ENCODE measurements at places on chromosomes 5 and 9.

DNA sequence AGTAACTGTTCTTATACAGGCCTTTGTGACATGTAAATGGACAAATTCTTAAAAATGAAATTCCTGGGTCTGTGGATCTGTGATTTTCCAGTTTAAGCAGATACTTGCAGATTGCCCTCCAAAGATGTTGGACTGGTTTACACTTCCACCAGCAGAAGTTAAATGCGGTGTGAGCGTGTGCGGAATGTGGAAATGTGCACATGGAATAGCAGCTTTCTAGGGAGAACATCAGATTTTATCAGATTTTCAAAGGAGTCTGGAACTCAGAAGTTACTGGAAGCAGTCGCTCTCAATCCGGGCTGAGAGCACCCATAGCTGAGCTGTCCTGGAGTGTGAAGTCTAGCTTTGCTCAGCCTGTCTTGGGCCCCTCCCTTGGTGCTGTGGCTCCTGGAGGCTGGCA, 97.4 kb downstream of the PPARGC1B start:
- DNase-seq: no peak

- DNase-seq: no peak
Observed at GRCh38 chr9:129097671-129098306, 12.8 kb downstream of the CRAT start.

GRCh38 chr5:29744618-29745017, 1448.9 kb upstream of the CDH6 start:
- no peak for DNase-seq

- no peak for DNase-seq
Observed at GRCh38 chr5:173699966-173700365, 83.5 kb upstream of the BOD1 start.

DNA sequence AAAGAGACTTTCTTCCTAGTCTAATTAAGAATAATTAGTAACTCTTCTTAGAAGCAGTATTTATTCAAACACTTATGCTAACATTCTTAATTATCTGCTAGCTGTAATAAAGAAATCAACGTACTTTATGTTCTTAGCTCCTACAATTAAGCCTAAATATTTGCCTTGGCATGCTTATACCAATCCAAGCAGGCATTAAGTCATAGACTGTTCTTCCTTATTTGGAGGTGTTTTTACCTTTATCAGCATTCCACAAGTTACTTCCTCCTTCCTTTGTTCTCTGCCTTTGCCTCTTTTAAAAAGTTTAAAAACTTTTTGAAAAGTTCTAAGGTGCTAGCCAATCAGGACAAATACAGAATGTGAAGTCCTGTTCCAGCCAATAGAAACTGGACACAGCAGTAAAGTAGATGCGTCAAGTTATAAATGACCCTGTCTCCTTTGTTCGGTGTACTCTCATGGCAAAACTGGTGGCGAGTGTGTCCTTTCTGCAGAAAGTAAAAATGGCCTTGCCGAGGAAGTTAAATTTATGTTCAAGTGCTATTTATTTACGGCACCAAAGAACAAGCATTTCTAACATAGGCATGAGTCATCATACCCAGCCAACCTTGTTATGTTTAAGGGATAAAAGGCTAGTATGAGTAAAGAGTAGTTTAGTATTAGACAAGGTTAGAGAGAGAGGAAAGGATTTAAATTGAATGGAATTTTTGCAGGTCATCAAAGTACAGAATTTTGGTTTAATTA, 58.6 kb downstream of the GPBP1 start:
- no peak for DNase-seq

DNA sequence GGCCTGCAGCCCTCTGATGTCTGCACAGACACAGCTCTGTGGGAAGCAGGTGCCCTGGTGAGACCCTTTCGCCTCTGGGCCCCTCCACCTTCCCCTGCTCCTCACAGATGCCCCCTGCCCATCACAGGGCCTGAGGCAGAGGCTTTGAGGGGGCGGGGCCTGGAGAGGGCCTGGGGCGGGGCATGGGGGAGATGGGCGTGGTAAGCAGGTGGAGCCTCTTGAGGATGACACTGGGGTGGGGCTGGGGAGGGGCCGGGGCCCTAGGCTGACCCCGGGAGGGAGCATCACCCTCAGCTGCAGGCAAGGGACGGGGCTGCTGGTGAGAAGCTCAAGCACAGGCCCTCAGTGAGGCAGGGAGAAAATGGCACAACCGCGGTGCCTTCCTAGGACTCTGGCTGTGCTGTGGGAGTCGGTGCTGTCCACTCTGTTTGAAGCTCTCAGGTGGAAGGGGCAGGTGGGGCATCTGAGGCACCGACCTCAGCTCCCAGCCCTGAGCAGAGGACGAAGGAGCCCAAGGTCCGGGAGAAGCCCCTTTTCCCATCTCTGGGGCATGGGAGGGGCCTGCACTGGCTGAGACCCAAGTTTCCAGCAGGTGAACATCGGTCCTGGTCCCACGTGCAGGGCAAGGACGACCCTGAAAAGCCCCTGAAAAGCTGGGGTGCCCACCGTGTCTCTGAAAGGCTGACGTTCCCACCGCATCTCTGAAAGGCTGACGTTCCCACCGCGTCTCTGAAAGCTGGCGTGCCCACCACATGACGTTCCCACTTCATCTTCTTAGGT, 17.5 kb upstream of the SLC9A3 start:
- no peak for DNase-seq

DNA sequence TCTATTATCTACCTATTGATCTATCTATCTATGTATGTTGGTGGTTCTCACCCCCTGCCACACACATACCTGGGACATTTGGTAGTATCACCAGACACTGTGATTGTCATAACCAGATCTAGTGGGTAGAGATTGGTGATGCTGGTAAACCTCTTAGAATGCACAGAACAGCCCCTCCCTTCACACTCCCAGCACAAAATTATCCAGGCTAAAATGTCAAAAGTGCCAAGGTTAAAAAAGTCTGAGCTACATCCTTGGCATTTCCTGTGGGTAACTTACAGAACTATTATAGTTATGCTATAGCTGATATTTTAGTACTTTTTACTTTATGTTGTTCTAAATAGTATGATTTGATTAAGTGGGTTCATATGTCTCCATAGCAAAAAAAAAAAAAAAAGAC, 151.0 kb downstream of the FER start:
- no peak for DNase-seq

DNA sequence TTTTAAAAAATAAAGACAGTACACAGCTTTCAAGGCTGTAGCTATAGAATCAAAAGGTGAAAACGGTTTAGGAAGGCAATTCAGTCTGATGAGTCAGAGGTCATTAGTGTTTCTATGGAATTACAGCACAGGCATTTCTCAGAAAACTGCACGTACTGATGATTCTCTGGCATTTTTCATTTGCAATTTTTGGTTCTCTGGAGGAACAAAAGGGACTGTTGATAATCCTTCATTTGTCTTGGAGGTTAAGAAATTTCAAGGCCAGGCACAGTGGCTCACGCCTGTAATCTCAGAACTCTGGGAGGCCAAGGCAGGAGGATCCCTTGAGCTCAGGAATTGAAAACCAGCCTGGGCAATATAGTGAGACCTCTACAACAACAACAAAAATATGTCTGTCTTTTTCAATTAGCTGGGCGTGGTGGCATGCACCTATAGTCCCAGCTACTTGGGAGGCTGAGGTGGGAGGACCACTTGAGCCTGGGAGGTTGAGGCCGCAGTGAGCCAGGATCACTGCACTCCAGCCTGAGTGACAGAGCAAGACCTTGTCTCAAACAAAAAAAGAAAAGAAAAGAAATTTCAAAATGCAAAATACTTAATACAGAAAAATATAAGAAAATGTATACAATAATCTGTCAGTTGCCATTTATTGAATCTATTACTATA, 27.3 kb downstream of the NR6A1 start:
- DNase-seq: no peak

GRCh38 chr5:142551338-142552067, 134.4 kb downstream of the FGF1 start:
- DNase-seq: no peak

GRCh38 chr9:93059011-93059714, 662 bp downstream of the SUSD3 start:
- no peak for DNase-seq

- DNase-seq: no peak
Observed at GRCh38 chr5:109324931-109325330, 84.8 kb downstream of the PJA2 start.

- DNase-seq: no peak
Observed at GRCh38 chr5:72295539-72295938, 24.5 kb downstream of the MRPS27 start.

DNA sequence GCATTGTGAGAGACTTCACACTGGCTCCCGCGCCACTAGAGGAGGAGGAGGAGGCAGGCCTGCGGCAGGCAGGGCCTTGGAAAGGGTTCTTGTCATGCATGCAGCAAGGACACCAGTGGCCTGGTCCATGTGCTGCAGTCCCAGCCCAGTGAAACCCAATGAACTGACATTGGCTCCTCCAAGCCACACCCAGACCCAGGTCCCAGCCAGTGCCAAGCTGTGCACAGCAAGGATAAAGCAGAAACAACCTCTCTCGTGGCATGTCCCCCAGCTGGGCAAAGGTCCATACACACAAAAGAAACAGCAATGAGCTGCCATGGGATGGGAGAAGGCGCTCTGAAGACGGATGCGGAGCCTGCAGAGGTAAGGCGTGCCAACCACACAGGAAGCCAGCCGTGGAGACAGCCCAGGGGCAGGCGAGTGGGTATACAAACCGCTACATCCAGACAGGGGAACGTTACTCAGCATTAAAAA, 89.2 kb downstream of the SEMA4D start:
- no peak for DNase-seq

GRCh38 chr5:126233256-126233655, 190.0 kb upstream of the GRAMD2B start:
- no peak for DNase-seq

- no peak for DNase-seq
Observed at GRCh38 chr5:179270581-179271427, 74.5 kb downstream of the ADAMTS2 start.

GRCh38 chr5:71974165-71974564, 133.1 kb upstream of the MAP1B start:
- DNase-seq: no peak

DNA sequence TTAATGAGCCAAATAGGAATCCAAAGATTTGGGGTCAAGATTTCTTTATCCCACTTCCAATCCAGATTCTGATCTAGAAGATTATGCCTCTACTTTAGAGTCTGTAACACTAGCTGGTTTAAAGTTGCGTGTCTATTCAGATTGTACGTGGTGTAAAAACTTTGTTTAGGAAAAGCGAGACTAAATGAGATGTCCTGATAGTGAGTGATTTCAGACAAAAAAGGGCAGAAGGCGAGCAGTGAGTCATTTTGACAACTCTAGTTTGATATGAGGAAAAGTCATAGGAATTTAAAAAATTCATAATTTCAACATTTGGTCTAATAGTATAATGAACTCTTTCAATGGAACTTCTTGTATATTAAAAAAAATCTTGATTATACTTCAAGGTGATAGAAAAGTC, 119.6 kb upstream of the KLF9 start:
- DNase-seq: no peak
